ENCODE measurements at places on chromosomes 12 and 14.

DNA sequence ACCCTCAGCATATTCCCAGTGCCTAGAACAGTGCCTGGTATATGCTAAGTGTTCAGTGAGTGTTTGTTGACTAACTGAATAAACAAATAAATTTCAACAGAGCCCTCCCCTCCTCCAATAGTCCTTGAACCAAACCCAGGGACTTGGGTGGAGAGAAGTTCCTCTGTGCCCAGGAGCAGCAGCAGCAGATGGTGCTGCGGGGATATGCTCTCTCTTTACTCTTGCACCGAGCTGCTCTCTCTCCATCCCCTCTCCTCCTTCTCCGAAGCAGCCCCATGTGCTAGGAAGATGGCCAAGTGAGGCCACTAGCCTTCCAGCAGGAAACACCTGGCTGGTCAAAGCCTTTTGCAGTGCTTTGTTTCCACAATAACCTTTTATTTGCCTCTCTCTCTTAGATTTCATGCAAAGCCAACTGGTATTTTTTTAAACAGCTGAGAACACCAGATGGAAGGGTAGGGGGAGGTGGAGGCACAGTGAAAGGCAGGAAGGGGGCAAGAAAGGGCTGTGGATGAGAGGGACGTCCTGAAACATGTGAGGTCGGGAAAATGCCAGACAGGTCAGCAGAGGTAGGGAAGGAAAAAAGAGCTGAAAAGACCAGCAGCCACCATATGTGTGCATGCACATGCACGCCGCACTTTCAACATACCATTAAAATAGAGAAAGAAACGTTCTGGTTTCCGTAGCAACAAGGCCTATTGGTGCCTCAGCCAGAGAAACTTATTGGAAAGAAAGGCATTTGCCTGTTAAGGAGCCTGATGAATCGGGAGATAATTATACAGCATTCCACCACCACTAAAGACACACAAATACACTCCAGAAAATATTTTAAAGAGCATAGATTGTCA is 78.9 kb downstream of the EMP1 start:
- no peak overlapping the region for H3K4me3 ChIP-seq
- no peaks in the 10 kb centered on the region for H3K4me1 ChIP-seq
- no peak for DNase-seq
- H3K36me3 ChIP-seq: no peaks in the 10 kb centered on the region

DNA sequence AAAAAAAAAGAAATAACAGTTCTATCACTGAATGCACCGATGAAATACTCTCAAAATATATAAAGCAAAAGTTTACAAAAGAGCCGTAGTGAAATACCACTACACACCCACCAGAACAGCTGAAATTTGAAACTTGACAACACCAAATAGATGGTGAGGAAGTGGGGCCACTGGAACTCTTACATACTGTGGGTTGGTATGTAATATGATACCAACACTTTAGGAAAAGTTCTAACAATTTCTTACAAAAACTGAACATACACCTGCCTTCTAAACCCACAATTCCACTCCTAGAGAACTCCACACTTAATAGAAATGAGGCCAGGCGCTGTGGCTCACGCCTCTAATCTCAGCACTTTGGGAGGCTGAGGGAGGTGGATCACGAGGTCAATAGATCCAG is 14.1 kb downstream of the EIF5 start:
- H3K4me3 ChIP-seq: no peak overlapping the region
- DNase-seq: no peak
- H3K36me3 ChIP-seq: peaks cover 17% of the 10 kb centered on the region
- H3K27ac ChIP-seq: no peak overlapping the region
- peaks cover 3% of the 10 kb centered on the region for H3K27me3 ChIP-seq

DNA sequence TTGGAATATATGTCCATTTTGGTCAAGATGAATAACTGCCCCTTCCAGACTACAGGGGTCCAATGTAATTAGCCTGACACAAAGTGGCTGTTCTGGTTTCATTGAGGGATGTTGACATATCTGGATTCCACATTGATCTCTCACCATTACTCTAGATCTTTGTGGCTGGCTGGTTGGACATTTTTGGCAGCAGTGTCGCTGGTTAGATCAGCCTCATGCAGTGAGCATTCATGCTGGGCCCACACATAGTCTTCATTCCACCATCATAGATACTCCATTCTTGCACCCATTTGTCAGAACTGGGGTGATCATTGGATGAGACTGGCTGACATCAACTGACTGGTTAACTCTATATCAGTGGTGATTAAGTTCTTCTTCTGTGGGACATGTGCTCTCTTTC is 74.4 kb downstream of the MGST1 start:
- H3K27ac ChIP-seq: no peak overlapping the region
- H3K4me3 ChIP-seq: no peak overlapping the region
- no peaks in the 10 kb centered on the region for H3K4me1 ChIP-seq
- no peak for DNase-seq
- H3K27me3 ChIP-seq: no peaks in the 10 kb centered on the region
- no peaks in the 10 kb centered on the region for H3K36me3 ChIP-seq

GRCh38 chr12:53670308-53670707 is 5.6 kb downstream of the ATP5MC2 start:
- H3K27ac ChIP-seq: no peak overlapping the region
- no peak for DNase-seq
- H3K4me3 ChIP-seq: no peak overlapping the region
- peaks cover 51% of the 10 kb centered on the region for H3K36me3 ChIP-seq
- no peaks in the 10 kb centered on the region for H3K27me3 ChIP-seq

GRCh38 chr14:90649083-90649482 is 167.1 kb downstream of the TTC7B start:
- peaks cover 8% of the 10 kb centered on the region for H3K27me3 ChIP-seq
- no peaks in the 10 kb centered on the region for H3K4me1 ChIP-seq

DNA sequence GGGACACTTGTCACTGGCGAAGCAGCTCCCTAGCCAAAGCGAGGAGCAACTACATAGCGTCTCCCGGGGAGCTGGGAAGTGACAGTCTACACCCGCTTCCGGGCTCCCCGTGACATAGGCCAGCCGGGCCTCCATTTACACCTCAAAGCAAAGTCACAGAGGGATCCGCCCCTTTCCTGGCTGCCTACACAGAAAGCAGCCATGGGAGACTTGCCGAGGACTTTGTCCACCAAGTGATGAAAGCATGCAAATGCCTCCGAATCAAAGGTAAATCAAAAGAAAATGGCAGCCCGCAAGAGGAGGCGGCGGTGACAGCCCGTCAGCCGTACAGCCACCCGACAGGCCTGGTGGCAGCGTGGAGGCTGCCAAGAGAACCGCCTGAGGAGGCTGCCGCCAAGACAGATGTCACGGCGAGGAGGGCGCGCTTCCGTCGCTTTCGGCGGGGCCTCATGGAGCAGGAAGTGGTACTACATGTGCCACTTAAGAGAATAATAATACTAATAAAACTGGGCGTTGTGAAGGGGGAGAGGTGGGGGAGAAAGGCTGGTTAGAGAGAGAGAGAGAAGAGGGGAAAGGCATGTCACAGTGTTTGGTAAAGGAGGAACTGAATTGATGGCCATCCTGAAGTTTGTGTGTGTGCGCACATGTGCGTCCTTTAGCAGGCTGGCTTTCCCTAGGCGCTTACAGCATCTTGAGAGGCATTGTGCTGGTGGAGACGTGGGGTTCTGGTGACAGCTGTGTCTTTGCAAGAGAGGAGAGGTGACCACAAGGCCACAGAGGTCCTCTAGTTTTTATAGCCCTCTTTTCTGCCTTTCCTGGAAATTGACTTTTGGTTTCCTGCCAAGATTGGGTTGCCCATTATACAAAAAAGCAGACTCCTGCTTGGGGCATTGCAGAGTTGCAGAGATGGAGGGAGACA is 661.7 kb downstream of the VRK1 start:
- peak overlapping the region; percentile 100 for H3K27ac ChIP-seq
- H3K27me3 ChIP-seq: no peaks in the 10 kb centered on the region
- peaks cover 55% of the 10 kb centered on the region for H3K4me1 ChIP-seq
- peaks cover 57% of the 10 kb centered on the region for H3K36me3 ChIP-seq
- peak; percentile 73 for DNase-seq
- H3K4me3 ChIP-seq: peak overlapping the region; percentile 92

- DNase-seq: no peak
- no peaks in the 10 kb centered on the region for H3K27me3 ChIP-seq
- no peaks in the 10 kb centered on the region for H3K36me3 ChIP-seq
- H3K4me3 ChIP-seq: peak overlapping the region; percentile 70
Measured at GRCh38 chr12:50925342-50925651, 27.0 kb upstream of the HIGD1C start.

DNA sequence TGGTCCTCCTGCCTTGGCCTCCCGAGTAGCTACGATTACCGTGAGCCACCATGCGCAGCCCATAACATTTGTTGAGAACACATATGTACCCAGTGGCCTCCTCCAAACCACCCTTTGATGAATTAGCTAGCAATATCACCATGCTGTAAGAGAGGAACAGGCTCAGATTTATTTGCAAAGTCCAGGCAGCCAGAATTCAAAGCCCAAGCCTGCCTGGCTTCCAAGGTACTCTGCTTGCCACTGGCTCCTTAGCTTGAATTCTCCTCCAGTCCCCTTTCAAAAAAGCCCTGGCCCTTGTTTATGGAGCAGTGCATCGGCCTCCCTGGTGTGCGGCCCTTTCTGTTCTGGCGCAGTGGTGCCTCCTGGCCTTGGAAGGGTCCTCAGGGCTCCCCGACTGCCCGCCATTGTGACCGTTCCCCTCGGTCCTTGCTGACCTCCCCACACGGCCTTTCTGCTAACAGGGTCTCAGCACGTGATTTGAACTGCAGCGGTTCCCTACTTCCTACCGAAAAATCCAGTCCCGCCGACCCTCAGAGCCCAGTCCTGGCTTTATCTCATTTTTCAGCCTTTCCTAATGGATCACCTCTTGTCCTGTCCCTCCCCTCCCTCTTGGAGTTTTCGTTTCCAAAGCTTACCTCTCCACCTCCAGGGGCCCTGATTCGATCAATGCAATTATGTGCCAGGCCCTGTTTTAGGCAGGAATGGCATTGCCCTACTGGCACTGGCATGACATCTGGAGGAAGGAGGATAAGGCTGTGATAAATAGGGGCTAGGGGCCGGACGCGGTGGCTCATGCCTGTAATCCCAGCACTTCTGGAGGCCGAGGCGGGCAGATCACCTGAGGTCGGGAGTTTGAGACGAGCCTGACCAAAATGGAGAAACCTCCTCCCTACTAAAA is 22.0 kb downstream of the SLC25A29 start:
- H3K36me3 ChIP-seq: peaks cover 6% of the 10 kb centered on the region
- H3K27ac ChIP-seq: peak overlapping the region; percentile 31
- peak overlapping the region; percentile 13 for H3K4me3 ChIP-seq

- H3K4me3 ChIP-seq: no peak overlapping the region
- no peak overlapping the region for H3K27ac ChIP-seq
- peaks cover under 1% of the 10 kb centered on the region for H3K36me3 ChIP-seq
- H3K27me3 ChIP-seq: peaks cover 18% of the 10 kb centered on the region
- DNase-seq: no peak
- H3K4me1 ChIP-seq: no peaks in the 10 kb centered on the region
Measured at GRCh38 chr12:3101309-3102024, 24.3 kb downstream of the TSPAN9 start.

DNA sequence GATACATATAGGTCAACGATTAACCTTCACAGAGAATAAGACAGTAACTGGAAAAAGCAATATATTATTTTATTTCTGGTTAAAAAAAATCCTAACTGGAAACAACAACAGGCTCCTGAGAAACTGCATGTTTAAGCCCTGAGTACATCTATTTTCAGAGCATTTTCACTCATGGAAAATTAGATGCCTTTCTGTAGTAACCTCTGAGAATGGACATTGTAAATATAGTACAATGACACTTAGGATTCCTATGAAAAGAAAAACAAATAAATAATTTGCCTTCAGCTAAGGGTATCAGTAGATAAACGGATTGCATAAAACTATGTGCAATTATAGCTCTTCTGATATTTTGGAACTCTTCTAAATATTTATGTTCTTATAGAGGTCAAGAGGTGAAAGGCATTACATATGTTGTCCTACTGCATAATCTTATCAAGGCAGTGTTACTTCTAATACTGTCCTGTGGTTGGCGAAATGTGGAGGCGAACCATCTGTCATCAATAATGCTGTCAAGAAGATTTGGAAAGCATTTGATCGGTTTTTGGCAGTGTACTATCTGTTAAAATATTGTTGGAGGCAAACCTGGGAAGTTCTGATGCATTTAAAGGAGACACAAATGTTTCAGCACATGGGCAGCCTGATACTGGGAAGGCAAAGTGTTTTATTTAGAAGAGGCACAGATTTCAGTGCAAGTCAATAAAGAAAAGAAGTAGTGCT is 381.8 kb downstream of the BTG1 start:
- no peaks in the 10 kb centered on the region for H3K4me1 ChIP-seq
- H3K27me3 ChIP-seq: no peaks in the 10 kb centered on the region
- H3K4me3 ChIP-seq: no peak overlapping the region

DNA sequence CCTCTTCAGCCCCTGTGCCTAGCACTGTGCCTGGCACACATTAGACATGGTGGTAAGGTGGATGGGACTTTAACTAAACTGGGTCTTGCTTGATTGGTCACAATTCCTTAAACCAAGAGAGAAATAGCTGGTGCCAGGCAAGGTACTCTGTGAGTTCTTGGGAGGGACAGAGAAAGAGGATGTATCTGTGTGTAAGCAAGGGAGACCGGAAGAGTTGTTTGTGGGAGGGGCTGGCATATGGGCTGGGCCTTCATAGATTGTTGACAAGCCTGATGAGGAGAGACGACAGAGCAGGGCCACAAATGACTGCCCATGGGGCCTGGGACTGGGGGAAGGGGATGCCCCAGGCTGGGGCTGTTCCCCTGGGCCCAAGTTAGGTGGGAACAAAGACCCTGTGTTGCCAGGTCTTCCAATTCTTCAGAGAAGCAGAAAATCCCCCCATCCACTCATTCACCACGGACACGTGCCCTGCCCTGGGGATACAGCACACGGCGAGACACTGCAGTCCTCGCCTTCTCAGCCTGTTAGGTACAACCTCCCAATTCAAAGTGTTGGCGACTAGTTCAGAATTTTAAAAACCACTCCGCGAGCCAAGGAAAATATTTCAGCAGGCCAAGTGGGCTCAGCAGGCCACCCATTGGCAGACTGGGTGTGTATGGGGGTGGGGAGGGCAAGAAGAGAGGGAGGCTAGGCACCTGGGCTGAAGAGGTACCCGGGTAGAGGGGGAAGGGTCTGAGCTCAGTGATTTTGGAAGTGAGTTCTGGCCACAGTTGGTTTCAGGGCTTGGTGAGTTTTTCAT is 11.4 kb upstream of the CYP46A1 start:
- no peaks in the 10 kb centered on the region for H3K36me3 ChIP-seq
- no peak overlapping the region for H3K4me3 ChIP-seq
- peaks cover 4% of the 10 kb centered on the region for H3K27me3 ChIP-seq
- H3K4me1 ChIP-seq: no peaks in the 10 kb centered on the region

DNA sequence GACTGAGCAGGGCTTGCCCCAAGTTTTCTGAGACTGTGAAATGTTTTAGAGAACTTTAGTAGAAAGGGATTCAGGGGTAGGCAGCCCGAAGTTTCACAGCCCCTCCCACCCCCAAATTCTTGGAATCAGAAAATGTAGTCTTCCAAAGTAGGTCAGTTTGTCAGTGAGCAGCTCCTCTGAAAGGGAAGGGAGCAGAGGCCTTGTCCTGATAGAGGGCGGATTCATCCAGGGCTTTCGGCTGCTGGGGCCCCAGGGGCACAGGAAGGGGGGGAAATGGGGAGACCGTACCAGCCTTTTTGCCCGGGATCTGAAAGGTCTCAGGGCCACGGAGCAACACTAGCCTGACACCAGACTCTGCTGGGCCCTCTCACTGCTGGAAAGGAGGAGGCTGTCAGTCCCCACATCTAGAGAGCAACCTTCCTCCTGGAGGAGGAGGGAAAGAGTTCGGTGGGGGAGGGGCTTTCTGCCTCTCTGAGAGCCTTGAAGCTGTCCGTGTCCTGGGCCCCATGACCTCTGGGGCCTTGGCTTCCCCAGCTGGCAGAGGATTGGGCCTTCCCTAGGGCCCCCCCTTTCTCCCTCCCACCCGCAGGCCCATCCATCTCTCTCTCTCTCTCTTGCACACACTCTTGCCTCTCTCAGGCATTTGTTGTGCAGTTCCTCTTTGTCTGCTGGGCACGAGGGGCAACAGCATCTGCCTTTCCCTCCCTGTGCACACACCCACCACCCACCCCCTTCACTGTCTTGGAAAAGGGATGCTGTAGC is at the start of gene IKZF4:
TSS of gene IKZF4 (plus strand) at position 621 of the 762 bp plus-strand sequence. CDS start 451 bp downstream, outside the sequence.
- no peak for DNase-seq
- peaks cover 12% of the 10 kb centered on the region for H3K36me3 ChIP-seq
- H3K4me1 ChIP-seq: peaks cover 45% of the 10 kb centered on the region
- H3K4me3 ChIP-seq: peak within 1 kb of the TSS; percentile 97

Data from activated T-helper 1 cell treated with anti-CD3 and anti-CD28 coated beads, Interleukin-12 subunit alpha, Interleukin-12 subunit beta, Interleukin-2, Interleukin-4 antibody, amounts not matched to agents 30 ng/mL and 10 ng/mL and 1 ng/mL, durations not matched to agents 14 hours and 24 hours and 36 hours (primary cell).